ENCODE measurements at places on chromosomes 13 and 19. TPM values are rescaled to one million over a fixed set of nuclear protein-coding genes. Genes with fewer than 3 reads are reported as not detected.

Gene RB1
- 33.4 TPM for total RNA-seq

Gene WDR88
- total RNA-seq = not detected

Gene C3
- total RNA-seq = not detected

- DNase-seq = no peak
Measured at GRCh38 chr13:23644126-23644419, 73.9 kb downstream of the TNFRSF19 start.

DNA sequence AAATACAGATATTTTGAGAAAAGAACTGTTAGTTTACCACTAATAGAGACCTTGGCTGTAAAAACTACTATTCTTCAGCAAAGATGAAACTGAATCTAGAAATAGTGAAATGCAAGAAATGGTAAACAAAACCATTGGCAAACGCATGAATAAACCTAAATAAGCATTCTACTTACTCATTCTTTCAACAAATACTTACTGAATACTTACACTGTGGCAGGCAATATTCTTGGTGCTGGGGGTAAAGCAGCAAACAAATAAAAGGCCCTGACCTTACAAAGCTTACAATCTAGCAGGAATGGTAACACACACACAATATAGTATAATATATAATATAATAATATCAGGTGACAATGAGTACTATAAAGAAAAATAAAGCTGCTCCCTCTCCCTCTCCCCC, 38.7 kb downstream of the KATNAL1 start:
- DNase-seq = no peak

DNA sequence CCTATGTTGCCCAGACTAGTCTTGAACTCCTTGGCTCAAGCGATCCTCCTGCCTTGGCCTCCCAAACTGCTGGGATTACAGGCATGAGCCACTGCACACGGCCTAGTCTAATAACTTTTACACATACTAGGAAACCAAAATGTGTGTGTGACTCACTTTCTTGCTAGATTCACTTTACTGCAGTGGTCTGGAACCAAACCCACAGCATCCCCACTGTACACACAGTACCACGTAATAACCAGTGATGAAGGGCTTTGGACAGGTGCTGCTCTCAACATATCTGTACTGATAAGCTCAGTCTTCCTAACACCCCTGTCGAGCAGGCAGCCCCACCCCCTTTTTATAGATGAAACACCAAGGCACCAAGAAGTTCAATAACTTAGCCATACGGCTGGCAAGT, 5.1 kb downstream of the DNMT1 start:
- no peak for DNase-seq

Data from chondrocyte (in vitro differentiated cells).